SJCRH30 (cell line): ENCODE measurements at places on chromosomes 12 and 14. TPM values are rescaled to one million over a fixed set of nuclear protein-coding genes. Genes with fewer than 3 reads are reported as not detected.

The FBXL14 gene
- 15.0 and 16.3 TPM in 2 replicates for total RNA-seq

The TAS2R43 gene
- 0.63 and 0.97 TPM in 2 replicates for total RNA-seq

DNA sequence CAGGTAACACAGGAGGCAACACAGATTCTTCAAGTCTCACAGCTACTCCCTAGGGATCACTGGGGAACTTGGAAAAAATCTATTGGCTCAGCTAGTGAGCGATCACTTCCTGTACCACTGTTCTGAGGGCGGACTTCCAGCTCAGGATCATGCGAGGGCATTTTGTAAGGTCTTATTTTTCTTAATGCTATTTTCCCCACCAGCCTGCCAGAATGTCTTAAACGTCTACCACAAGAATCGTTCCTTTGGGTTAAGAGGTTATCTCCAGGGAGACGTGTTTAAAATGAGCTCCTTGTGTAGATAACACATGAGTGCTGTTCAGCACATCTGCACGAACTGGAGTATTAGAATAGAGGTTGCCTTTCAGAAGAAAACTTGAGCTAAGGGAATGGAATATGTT is 162.6 kb downstream of the ETNK1 start:
- no peaks in the 10 kb centered on the region for H3K36me3 ChIP-seq
- H3K4me1 ChIP-seq = no peaks in the 10 kb centered on the region
- DNase-seq = no peak

DNA sequence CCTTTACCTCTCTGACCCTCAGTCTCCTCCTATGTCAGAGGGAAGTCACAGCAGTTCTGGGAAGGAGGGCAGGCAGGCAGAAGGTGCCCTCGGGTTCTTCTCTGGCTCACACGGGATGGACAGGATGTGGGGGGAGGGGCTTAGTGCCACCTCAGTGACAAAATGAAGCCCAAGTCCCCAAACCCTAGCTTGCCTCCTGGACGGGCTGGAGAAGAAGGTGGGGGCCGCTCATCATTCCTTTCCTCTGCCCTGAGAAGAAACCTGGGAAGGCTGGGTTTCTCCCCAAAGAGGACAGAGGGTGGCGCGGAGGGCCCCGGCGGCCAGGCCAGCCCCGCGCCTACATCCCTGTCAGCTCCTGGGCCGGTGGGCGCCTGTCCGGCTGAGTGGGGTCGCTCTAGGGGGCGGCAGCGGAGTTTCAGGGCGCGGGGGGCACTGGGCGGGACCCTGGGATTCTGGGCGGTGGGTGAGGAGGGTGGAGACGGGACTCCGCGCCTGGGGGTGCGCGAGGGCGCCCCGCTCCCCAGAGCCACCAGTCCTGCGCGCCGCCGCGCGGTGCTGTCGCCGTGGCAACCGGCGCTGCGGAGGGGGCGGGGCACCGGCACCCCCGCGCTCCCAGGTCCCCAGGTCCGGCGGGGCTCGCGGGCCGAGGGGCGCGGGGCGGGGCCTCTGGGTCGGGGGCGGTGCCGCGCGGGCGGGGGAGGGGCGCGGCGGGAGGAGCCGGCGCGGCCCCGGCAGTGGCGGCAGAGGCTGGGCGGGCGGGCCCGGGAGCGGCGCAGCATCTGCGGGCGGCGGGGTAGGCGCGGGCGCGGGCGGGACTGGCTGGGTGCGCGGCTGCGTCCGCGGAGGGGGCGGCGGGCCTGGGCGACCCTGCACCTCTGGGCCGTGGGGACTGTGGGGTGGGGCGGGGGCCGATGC is at the start of gene TMEM121:
Gene TMEM121 (plus strand): TSS at position 723 of the 915 bp plus-strand sequence. CDS start 2,252 bp downstream, outside the sequence.
- no peaks in the 10 kb centered on the region for H3K36me3 ChIP-seq
- no peak within 1 kb of the TSS for H3K27ac ChIP-seq

DNA sequence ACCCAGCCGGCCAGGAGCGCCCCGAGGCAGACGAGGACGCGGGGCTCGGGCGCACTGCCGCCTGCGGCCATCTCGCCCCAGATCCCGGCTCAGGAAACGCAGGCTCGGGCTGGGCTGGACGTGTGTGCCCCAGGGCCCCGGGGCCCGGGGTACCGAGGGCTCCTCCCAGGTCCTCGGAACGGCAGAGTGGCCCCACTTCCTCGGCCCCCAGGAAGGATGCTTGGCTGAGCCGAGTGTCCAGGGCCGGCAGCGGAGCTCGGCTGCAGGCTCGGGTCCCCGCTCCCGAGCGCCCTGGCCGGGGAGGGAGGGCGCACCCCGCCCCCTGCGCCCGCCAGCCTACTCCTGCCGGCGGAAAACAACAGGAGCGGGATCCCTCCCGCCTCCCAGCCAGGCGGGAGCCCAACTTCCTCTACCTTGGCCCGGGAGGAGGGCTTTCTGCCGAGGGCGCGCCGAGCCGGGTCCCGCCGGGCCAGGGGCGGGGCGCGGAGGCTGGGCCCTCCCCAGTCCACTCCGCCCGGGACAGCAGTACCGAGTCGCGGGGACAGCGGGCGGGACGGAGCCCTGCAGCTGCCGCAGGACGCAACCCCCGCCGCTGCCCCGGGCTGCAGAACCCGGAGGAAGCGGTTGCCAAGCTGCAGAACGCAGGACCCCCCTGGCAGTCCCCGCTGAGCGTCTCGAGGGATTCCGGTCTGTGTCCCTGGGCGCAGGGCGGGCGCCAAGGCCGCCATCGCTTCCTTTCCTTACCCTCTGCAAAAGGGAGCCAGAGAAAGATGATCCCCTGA is at the start of gene VSIG10:
Gene VSIG10 (minus strand): TSS at position 411 of the 782 bp plus-strand sequence. CDS start 340 bp downstream, at position 71.
- H3K4me3 ChIP-seq = peak within 1 kb of the TSS; percentile 80
- no peaks in the 10 kb centered on the region for H3K4me1 ChIP-seq
- H3K27ac ChIP-seq = peak within 1 kb of the TSS; percentile 65
- peak; percentile 79 for DNase-seq

- DNase-seq = no peak
- H3K4me1 ChIP-seq = no peaks in the 10 kb centered on the region
- no peak overlapping the region for H3K27ac ChIP-seq
- H3K27me3 ChIP-seq = no peaks in the 10 kb centered on the region
- no peak overlapping the region for H3K4me3 ChIP-seq
- no peaks in the 10 kb centered on the region for H3K36me3 ChIP-seq
Observed at GRCh38 chr12:132286912-132287311, 42.5 kb downstream of the GALNT9 start.

DNA sequence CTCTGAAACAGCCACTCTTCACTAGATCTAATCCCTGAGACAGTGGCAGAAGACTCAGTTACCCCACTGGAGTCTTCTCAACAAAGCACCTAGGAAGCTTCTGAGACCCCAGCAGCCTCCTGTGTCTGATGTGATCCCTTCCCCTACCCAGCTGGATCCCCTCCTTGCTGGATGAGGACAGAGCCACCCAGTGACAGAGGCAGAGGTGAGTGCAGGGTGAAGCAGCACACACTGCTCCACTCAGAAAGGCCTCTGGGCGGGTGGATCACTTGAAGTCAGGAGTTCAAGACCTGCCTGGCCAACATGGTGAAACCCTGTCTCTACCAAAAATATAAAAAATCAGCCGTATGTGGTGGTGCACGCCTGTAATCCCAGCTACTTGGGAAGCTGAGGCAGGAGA is 2.7 kb downstream of the SPRYD3 start:
- H3K36me3 ChIP-seq = peaks cover 2% of the 10 kb centered on the region; the same call in 1 of the 2 replicates
- H3K4me3 ChIP-seq = no peak overlapping the region
- DNase-seq = no peak
- peaks cover 11% of the 10 kb centered on the region for H3K4me1 ChIP-seq
- no peaks in the 10 kb centered on the region for H3K27me3 ChIP-seq
- no peak overlapping the region for H3K27ac ChIP-seq

DNA sequence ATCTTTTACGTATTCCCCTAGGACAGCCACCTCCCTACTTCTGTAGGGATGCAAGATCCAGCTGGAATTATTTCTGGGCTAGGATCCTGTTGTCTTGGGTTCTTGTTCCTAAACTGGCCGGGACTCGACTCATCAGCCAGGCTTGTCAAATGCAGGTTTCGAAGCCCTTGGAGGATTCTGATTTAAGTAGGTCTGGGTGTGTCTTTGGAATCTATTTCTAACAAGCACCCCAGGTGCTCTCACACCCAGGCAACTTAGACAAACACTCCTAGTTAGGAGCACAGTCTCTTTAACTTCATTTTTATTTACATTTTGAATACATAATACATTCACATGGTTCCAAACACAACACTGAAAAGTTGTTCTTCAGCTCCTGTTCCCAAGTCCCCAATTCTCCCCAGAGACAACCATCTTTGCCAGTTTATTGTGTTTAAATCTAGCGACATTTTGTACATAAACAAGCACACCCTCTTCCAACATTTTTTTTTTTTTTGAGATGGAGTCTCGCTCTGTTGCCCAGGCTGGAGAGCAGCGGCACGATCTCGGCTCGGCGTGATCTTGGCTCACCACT is 20.9 kb downstream of the MORN3 start:
- H3K27me3 ChIP-seq = no peaks in the 10 kb centered on the region
- no peaks in the 10 kb centered on the region for H3K36me3 ChIP-seq
- no peak for DNase-seq
- H3K27ac ChIP-seq = no peak overlapping the region

GRCh38 chr14:88209273-88209672 is 113.8 kb downstream of the KCNK10 start:
- H3K36me3 ChIP-seq = no peaks in the 10 kb centered on the region
- H3K27me3 ChIP-seq = no peaks in the 10 kb centered on the region
- no peak overlapping the region for H3K4me3 ChIP-seq
- no peak overlapping the region for H3K27ac ChIP-seq
- no peaks in the 10 kb centered on the region for H3K4me1 ChIP-seq

DNA sequence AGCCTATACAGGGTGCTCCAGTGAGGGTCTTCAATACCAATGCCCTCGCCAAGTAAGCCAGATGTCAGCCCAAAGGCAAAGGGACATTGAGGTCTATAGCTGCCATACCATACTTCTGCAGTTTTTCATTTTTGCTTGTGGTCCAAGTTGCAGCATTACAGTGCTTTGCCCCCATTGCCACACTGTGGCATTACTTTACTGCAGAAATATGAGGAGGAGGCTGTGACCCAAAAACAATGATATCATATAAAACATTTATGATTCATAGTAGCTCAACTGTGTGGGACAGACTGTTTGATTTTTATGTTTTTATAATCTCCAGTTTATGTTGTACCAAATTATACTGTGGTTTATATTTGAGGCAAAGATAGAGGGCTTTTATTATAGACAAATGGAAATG is 64.1 kb downstream of the KIAA0586 start:
- H3K27ac ChIP-seq = no peak overlapping the region
- DNase-seq = no peak
- no peaks in the 10 kb centered on the region for H3K27me3 ChIP-seq
- peaks cover 29% of the 10 kb centered on the region for H3K36me3 ChIP-seq

DNA sequence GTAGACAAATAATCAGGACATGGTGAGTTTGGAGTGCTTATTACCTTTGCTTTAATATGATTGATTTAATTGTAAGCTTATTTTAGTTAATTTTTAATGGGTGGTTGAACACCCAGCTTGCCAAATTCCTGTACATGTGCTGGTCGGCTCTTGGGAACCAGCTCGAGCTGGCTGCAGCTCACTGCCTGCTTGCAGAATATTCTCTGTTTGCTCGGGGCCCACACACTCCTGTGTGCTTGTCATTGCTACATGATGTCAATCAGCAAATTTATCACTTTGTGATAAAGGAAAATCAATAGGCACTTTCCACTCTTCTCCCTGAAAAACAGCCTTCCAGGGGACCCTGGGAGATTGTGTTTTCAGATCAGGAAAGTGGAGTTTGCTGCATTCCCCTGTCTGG is 141.1 kb upstream of the LHX5 start:
- no peak overlapping the region for H3K4me3 ChIP-seq
- no peak for DNase-seq
- H3K27me3 ChIP-seq = 0 out of 2 replicates have a peak, but pooled peaks cover 4% of the 10 kb centered on the region

- no peaks in the 10 kb centered on the region for H3K4me1 ChIP-seq
- H3K4me3 ChIP-seq = no peak overlapping the region
- H3K27me3 ChIP-seq = no peaks in the 10 kb centered on the region; the same call in 1 of the 2 replicates
Observed at GRCh38 chr14:79093531-79093930, 923.4 kb downstream of the NRXN3 start.

DNA sequence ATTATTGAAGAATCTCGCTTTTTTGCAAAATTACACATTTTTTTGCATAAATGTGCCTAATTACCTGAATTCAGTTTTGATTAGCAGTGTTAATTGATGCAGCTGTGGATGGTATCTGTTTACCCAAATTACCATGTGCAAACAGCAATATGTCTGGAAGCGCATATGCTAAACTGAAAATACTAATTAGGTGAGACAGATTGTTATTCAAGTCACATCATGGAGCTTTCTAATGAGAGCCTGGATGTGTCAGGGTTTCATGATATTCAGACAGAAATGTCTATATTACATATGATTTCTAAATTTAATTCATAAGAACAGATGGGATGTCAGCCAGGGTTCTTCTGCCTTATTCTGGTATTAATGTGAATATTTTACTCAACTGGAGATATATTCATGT is 74.9 kb downstream of the RMST start:
- no peaks in the 10 kb centered on the region for H3K27me3 ChIP-seq
- H3K36me3 ChIP-seq = no peaks in the 10 kb centered on the region
- H3K4me1 ChIP-seq = no peaks in the 10 kb centered on the region
- no peak overlapping the region for H3K4me3 ChIP-seq
- no peak for DNase-seq

DNA sequence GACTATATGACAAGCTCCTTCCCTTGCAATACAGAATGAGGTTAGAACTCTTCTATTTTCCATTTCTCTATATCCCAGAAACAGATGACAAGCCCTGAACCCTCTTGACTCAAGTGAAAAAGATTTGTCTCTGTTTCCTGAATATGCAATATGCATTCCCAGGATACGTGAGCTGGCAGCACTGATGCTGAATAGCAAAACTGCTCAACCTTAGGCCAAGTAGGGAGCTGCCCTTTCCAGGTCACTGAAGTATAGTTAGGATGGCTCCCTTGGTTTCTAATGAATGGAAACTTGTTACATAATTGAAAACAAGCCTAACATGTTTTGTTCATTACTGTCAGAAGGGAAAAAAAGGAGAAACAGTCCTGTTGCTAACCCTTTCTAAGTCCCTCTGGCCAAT is 47.9 kb upstream of the PLEKHG7 start:
- H3K4me3 ChIP-seq = no peak overlapping the region
- no peak for DNase-seq
- no peak overlapping the region for H3K27ac ChIP-seq
- no peaks in the 10 kb centered on the region for H3K27me3 ChIP-seq
- H3K4me1 ChIP-seq = no peaks in the 10 kb centered on the region

DNA sequence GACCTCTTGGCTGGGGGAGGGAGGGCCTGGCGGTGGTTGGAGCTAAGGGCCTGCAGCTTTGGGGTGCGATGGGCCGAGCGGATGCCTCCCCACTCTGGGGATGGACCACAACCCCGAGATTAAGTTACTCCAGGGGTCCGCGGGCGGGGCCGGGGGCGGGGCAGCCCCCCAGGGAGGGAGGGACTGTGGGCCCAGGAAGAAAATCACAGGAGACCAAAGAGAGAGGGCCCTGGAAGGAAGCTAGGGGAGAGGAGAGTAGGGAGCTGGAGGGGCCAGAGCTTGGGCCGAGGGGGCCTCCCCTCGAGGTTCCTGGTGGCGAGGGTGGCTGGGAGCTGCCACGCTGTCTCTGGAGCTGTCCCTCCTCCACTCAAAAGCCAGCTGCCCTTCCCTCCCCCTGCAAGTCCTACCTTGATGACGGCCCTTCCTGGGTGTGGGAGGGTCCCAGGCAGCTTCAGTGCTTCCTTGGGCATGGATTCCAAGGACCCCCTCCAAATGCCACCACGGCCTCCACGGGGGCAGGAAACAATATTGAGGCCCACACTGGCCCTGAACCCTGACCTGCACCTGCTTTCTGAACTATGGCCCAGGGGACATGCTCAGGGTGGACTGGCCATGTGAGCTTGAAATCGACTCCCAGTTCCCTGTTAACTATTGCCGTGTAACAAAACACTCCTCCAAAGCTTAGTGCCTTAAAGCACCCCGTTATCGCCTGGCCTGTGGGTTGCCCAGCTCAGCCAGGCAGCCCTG is 610 bp upstream of the NUDT14 start:
- no peaks in the 10 kb centered on the region for H3K27me3 ChIP-seq
- H3K4me3 ChIP-seq = peak overlapping the region; percentile 57
- H3K27ac ChIP-seq = no peak overlapping the region
- peaks cover 48% of the 10 kb centered on the region for H3K4me1 ChIP-seq

GRCh38 chr14:97432586-97432985 is 635.4 kb downstream of the VRK1 start:
- DNase-seq = no peak
- no peaks in the 10 kb centered on the region for H3K4me1 ChIP-seq
- no peaks in the 10 kb centered on the region for H3K27me3 ChIP-seq
- H3K27ac ChIP-seq = no peak overlapping the region
